ENCODE measurements at places on chromosomes 7 and 10.

DNA sequence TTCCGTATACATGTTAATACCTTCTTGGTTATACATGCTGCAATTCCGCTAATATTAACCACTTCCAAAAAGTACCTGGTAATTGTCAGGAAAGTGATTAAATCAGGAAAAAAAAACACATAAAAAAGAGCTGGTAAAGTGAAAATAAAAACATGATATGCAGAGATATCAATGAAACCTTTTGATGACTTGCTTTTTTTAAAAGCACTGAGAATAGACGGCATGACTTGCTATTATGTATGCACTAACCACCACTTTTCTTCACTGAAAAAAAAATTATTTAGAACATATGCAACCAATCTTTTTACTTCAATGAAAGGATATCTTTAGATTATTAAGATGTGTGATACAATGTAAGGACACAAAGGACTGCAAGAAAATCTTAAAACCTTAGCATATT is 163.0 kb downstream of the KMT2E start:
- DNase-seq: no peak

DNA sequence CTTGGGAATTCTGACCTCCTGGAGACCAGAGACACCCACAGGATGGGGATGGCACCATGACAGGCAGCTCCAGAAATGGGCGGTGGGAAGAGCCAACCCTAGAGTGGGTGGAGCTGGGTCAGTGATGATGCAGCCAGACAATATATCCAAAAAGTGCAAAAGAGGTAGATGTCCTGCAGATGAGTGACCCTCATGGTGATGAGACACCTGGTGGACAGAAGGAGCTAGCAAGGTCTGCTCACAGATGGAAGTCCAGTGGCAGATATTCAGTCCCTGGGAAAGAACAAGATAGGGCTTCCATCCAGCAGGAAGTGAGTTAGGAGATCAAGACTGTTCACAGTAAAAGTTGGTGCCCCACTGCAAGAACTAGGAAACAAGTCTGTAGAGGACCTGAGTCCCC is 19.2 kb upstream of the GRB10 start:
- no peak for DNase-seq

DNA sequence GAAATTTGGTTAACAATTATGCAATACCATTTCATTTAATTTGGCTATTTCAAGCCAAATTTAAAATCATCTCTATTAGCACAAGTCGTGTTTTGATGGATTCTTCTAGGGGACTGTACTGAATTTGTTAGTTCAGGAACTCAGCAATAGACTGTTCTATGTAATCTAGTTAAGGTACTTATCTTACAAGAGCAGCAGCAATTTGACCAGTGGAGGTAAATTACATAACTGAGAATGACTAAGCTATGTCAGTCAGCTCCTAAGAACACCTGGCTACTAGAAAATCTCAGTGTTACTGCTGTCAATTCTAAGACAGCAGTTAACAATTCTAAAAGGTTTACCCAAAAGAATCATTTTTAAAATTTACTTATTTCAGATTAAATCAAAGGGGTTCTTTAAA is 513.9 kb upstream of the ZWINT start:
- no peak for DNase-seq

- DNase-seq: no peak
Observed at GRCh38 chr7:15751191-15751701, 64.8 kb upstream of the MEOX2 start.

DNA sequence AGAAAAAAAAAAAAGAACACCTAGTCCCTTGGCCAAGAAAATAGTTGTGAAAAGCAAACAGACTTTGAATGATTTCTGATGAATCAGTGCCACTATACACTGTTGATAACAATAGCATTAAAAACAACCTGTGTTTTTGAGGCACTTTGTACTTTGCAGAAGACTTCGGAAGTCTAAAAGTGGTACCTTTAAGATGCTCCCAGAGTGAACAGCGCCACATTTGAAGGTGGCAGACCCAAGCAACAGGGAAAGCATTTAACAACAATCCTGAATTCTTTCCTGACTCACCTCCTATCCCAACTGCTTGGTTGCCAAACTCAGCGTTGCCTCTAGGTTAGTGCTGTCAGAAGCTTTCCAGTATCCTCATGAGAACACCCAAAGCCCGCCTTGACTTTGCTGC is 102.5 kb upstream of the CCDC6 start:
- DNase-seq: no peak

- DNase-seq: no peak
Observed at GRCh38 chr7:100949933-100950443, 654 bp downstream of the MUC3A start.

DNA sequence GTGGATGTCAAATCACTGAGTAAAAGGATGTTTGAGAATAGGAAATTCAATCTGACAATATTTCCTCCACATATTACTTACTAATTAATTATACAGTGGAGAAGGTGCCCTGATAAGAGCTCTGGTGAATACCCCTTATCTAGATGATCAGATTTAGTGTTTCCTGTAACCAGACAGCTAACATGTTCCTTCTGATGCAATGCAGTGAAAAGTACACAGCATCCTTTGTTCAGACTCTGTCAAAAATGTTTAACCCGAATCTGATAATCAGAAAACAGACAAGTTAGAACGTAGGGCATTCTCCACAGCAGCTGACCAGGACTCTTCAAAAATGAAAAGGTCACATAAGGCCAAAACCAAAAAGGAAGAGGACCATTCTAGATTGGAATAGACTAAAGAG is 46.2 kb downstream of the WDR11 start:
- no peak for DNase-seq

DNA sequence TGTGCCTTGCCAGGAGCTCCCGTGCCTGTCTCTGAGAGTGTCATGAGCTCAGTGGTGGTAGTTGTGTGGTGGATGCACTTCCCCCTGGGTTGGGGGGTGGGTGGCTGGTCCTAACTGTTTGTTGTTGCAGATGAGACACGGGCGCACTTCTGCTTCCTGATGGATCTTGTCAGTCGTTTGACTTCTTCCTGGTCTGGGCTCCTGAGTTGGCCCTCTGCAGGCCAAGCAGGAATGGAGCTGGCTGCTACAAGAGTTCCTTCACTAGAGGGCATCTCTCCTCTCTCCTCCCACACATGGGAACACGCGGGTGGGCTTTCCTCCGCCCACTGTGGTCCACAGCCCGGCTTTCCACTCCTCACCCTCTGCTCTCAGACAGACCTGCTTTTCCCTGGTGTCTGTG is 82.0 kb downstream of the BMS1 start:
- no peak for DNase-seq

- DNase-seq: no peak
Observed at GRCh38 chr10:125132344-125132743, 28.0 kb downstream of the CTBP2 start.

- no peak for DNase-seq
Observed at GRCh38 chr7:104862719-104863118, 151.3 kb upstream of the KMT2E start.

DNA sequence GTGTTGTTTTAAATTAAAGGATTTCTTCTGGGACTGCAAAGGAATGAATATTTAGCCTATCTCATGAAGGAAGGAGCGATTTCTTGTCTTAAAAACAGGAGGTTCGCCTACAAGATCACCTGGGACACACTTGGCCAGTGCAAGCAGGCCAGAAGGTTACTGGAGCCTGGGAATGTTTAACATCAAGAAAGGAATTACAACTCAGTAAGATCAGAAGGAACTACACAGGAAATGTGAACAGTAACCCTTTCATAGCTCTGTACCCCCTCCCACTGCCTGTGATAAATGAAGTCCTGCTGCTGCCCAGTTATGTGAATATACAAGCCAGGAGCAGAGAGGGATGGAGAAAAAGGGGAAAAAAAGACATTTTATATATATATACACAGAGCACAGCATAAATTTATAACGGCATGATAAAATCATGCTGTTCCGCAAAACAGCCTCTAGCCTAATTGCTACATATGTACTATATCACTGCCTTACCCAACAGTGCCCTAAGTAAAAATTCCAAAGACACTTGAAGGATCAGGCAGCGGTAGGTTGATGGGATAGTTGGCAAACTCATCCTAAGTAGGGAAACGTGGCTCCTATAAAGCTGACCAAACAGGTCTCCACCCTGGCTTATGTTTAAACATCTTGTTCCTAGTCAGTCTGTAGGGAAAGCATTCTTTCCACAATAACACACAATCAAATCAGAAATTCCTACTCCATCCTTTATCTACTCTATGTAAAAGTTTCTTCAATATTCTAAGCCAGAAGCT is 63.8 kb downstream of the ZNF438 start:
- DNase-seq: no peak

GRCh38 chr7:68504716-68505115 is 1093.6 kb upstream of the AUTS2 start:
- no peak for DNase-seq

DNA sequence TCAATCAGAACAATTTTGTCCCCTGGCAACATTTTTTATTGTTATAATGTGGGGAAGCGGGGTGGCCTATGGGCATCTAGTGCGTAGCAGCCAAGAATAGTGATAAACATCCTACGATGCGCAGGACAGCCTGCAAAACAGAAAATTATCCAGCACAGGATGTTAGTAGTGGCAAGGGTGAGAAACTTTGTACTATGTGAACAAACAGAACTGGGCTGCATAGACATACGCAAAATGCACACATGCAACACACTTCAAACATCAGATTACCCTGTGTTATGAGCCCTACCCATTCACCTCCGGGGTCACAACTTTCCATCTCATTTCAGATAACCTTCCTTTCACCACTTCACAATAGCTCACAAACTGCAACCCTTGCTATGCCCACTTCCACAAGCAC is 3.1 kb downstream of the ZNF786 start:
- no peak for DNase-seq

DNA sequence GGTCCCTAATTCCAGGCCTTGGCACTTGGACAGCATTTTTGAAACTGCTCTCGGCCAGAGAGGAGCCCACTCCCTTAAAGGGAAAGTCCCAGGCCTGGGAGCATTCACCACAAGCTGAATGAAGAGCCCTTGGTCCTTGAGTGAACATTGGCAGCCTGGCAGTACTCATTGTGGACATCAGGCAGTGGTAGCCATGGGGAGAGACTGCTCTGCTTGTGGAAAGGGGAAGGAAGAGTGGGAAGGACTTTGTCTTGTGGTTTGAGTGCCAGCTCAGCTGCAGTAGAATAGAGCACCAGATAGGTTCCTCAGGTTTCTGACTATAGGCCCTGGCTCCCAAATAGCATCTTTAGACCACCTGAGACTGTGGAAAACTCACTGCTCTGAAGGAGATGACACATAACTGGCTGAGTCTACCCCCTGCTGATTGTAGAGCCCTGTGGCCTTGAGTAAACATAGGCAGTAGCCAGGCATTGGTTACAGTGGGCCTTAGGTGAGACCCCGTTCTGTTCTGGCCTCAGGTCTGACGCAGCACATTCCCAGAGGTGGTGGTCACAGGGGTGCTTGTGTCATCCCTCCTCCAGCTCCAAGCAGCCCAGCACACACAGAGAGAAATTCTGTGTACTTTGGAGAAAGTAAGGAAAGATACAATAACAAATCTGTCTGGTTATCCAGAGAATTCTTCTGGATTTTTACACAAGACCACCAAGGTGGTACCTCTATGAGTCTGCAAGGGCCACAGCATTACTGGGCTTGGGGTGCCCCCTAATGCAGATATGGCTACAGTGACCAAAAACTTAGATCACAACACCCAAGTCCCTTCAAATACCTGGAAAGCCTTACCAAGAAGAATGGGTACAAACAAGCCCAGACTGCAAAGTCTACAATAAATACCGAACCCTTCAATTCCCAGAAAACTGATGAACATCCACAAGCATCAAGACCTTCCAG is 153.8 kb downstream of the GNAI1 start:
- DNase-seq: no peak

GRCh38 chr10:70405037-70405824 is 1.3 kb downstream of the EIF4EBP2 start:
- no peak for DNase-seq

DNA sequence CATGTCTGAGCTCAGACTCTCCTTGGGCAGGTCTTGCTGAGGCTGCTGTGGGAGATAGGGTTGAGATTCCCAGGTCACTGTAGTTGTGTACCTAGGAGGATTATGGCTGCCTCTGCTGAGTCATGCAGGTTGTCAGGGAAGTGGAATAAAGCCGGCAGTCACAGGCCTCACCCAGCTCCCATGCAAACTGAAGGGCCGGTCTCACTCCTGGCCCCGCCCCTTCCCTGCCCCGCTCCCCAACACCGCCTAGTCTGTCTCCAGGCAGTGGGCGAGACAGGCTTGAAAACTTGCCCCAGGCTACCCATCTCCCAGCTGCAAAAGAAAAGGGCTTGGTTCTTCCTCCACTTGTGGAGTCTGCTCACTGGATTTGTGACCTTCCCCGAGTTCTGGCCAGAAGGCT is 41.6 kb upstream of the SDHAF3 start:
- no peak for DNase-seq

DNA sequence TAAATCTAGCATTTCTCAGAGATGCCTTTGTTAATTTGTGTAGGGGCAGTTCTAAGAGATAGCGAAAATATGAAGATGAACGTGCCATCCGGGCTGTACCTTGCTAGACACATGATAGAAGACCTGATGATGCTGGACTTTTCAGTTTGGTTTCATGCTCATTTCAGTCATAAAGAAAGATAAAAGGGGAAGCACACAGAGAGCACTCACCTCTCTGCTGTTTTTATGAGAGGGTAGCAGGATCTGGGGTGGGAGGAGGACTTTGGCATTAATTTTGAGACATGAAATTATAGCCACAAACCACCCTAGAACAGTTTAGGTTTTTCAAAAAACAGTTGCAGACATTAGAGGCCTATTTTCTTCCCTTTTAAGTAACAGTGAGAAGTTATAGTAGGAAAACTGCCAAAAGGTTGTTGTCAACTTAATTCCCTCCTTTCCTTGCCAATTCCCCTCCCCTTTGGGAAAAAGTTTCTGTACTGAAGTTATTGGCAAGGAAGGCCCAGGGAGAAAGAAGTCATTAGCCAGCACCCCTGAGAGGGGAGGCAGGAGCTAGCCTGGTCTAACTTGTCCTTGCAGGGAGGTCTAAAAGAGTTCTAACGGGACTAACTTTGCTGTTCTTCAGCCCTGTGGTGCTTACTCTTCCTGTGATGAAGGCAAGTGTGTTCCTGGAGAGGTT is 2.6 kb downstream of the ST7 start:
- no peak for DNase-seq

DNA sequence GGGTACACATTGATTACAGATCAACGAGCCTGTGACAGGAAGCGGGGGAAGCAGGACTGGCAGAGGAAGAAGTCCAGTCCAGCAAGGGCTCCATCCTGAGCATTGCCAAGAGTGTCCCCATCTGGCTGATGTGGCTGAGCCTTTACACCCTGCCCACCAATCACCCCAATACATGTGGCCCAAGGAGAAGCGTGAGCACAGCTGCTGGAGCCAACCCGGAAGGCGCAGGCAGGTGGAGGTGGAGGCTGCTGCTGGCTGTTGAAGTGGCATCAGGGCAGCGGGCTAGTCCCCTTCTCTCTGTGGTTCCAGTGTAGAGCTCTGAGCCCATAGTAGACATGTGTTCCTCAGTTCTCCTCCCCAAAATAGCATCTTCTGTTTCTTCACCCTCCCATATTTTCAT is 6.8 kb upstream of the AMPH start:
- DNase-seq: no peak
